GM13976 (cell line): ENCODE measurements at places on chromosomes 16 and 17.
A peak's percentile ranks its signal among the peaks of the same experiment; 100 is the strongest.

DNA sequence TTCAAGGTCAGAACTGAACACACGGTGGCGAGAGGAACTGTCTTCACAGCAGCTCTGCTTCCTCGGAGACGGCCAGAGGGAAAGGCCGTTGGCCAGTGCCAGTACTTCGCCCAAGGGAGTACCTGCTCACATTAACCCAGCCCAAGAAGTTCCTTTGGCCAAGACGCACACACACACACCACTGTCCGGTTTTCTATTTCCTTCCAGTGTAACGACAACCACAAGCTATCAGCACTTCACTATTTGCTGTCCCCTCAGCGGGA, 744 bp upstream of the GGNBP2 start:
- peak; percentile 54 for DNase-seq

DNA sequence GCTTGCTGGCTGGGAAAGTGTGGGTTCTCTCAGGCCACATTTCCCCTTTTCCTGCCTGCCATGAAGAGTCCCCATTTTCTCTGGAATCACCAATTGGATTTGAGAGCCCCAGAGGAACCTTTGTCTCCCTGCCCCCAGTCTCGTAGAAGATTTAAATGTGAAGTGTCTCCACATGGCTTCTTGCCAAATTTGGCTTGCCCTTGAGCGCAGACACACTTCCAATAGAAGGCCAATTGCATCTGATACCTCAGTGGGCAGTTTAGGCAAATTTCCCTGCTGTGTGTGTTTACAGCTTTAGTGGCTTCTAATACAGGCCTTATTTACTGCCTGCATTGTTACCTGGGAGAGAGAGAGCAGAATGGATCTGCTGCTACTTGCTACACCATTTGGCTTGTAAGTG, 29.7 kb downstream of the CDK5R1 start:
- no peak for DNase-seq

DNA sequence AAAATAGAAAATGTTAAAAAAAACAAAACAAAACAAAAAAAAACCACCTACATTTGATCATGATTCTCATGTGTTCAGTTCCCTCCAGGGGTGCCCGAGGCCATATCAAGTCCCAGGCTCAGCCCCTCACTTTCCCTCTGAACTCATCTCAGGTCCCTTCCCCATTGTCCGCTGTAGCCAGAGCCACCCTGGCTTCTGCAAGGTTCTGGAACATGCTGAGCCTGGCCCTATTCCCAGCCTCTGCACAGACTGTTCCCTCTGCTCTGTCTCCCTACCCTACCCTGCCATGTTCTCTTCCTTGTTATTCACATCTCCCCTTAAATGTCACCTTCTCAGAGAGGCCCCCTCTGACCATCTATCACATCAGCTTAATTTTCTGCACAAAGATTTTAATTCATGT, 46.9 kb downstream of the TK2 start:
- DNase-seq, result no peak

DNA sequence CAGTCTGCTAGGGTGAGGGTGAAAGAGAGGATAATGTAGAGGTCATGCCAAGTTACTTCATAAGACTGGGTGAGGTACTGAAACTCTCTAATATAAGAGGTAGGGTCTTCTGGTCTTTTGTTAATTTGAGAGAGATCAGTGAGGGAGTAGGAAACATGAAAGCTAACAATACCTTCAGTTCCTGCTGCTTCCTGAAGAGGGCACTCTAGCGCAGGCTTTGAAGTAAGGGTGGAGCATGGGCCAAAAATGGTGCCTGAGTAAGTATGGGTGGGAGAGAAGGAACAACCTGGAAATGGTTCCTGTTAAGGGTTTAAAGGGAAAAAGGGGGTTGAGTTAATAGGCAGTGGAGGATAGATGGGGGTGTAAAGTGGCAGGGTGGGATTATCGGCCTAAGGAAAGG, 2449.5 kb downstream of the TP53TG3F start:
- DNase-seq, result no peak

DNA sequence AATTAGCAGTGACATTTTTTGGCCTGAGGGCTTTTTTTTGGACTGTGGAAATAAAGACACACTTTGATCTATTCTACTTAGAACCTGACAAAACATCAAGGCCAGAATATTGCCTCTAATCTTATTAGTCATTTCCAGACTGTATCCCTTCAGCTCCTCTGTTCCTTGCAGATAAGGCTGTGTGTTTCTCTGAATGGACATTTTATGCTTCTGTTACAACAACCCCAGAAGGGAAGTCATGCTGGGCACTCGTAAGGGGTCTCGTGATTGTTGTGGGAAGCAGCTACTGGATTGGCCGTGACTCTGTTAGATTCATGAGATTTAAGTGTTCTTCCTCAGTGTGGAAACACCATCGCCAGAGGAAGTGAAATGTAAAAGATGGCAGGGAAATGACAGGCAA, 31.6 kb upstream of the HS3ST2 start:
- no peak for DNase-seq

DNA sequence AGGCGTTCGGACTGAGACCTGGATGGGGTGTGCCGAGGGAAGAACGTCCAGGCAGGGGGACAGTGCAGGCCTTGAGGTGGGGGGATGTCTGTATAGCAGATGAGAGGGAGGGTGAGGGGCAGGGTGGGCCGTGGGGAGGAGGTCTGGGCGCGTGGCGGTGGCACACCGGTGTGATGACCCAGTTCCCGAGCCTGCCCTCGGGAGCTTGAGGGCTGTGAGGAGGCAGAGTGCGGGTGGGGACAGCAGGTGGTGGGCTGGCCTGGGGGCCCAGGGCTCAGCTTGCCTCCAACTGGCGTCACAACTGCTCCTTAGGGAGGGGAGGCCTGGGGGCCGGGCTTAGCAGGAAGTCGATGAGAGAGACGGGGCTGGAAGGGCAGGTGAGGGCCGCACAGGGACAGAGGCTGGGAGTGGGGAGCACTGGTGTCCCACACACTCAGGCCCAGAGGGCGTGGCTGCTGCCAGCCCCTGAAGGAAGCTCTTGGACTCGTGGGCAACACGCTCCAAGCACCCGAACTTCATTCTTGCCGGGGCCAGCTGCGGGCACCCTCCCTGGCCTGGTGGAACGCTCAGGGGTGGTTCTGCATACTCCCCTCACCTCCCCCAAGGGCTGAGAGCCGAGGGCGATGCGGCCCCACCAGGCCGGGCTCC, 6.5 kb downstream of the CACNA1H start:
- no peak for DNase-seq

DNA sequence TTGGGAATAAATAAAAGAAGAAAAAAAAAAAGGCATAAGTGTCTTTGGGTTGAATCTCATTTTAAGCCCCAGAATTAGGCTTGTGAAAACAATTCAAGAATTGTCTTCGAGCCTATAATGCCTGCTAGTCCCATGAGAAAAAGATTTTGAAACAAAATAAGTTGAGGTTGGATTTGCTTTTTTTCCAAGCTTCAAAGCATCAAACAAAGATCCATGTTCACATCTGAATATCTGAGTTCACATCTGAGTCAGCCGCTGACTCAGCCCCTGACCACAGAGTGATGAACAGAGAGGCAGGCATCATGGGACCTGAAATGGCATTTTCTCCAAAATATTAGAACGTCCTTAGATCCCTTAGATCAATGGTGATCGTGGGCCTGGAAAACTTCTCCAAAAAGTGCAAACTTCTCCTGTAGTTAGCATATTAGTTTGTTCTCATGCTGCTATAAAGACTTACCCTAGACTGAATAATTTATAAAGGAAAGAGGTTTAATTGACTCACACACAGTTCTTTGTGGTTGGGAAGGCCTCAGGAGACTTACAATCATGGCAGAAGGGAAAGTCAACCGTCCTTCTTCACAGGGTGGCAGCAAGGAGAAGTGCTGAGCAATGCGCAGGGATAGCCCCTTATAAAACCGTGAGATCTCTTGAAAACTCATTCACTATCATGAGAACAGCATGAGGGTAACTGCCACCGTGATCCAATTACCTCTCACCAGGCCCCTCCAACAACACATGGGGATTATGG, 294.6 kb upstream of the HSBP1 start:
- DNase-seq, result no peak

- DNase-seq, result no peak
These were observed 5.1 kb downstream of the BAHCC1 start for GRCh38 chr17:81400154-81400977.

- no peak for DNase-seq
These were observed 5.1 kb downstream of the NBR1 start for GRCh38 chr17:43176119-43176570.

- DNase-seq, result no peak
These were observed 27.1 kb upstream of the ANKFN1 start for GRCh38 chr17:56125830-56126819.

DNA sequence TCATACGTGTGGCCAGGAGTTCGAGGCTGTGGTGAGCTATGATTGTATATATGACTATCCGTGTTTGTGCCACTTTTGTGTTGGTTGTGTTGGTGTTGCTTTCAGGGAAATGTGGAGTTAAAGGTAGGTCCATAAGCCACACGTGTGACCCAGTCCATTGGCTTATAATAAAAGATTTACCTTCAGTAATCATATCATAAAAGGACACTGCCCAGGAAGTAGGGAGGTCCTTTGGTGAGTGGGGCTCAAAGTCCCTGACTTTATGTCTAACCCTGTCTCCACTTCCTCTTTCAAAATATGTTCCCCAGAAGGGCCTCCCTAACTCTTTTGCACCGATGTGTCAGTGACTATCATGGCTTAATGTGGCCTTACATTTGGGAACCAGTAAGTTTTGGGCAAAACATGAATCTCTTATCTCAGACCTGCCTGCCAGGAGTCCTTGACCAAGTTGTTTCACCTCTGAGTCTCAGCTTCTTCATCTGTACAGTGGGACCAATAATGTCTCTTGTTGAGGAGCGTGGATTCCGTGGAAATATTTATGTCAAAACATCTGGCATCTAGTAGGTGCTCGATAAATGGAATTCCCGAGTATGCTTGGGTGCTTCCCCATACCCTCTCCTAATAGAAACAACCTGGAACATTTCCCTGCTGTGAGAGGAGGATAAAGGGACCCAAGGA, 4.8 kb downstream of the TNP2 start:
- peak; percentile 54 for DNase-seq

DNA sequence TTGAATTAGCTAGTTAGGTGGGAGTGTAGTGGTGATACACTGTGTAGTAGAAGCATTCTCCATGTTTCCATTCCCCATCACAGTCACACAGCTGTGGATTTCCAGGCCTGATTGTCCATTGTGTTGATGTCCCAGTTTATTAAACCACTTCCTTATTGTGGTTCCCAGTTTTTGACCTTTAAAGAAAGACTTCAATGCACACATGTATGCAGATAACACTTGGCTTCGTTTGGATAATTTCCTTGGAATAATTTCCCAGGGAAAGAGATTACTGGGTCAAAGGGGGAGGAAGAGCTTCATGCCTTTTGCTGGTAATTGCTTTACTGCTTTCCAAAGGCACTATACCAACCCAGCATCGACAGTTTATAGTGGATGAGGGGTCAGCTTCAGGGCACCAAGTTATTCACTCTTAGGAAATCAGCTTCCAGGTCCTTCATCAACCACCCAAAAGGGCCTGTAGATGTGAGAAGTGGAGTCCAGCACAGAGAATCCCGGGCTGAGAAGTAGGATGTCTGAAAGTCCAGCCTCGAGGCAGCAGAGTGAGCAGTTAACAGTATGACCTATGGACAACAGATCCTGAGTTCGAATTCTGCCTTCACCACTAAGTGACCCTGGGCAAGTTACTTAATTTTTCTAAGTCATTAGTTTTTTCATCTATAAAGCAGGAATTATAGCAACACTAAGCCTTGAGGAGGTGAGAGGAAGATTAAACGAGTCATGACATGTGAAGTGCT, 31.3 kb upstream of the TNS4 start:
- DNase-seq, result no peak

DNA sequence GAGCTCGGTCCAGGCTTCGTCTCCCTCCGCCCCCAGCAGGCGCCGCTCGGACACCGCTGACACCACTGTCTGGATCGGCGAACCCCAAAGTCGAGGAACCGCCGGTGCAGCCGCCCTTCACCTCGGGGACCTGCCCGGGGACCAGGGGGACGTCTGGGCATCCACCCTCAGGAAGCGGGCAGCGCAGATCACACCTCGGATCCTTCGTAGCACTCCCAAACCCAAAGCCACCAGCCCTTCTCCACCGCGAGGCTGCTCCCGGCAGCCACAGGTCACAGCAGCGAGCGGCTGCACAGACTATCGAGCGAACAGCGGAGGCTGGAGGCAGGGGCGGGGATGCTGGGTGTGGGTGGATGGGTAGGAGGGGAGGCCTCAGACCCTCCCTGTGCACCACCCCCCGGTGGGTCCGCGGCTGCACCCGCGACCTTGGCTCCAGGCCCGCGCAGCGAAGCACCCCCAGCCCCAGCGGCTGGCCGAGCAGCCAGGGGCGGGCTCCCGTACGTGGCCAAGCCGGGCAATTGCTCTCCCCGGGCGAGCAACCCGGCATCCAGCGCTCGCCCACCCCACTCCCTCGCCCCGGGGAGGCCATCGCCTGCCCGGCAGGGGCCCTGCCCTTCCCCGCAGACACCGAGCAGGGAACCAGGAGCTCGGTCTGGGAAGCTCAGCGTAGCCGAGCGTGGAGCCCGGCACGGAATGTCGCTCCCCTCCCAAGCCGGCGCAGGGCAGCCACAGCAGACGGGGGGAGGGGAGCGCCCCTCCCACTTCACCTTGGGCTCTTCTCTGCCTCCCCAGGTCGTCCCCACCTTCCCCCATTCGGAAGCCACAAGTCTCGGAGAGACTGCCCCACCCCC, 1.0 kb downstream of the SDK2 start:
- peak; percentile 60 for DNase-seq

GRCh38 chr17:64133546-64134215, 3.7 kb upstream of the ERN1 start:
- DNase-seq, result peak; percentile 64

GRCh38 chr16:88591577-88592021, 21.4 kb downstream of the ZC3H18 start:
- peak; percentile 83 for DNase-seq

GRCh38 chr17:80364091-80364691, 50.8 kb upstream of the ENDOV start:
- no peak for DNase-seq

DNA sequence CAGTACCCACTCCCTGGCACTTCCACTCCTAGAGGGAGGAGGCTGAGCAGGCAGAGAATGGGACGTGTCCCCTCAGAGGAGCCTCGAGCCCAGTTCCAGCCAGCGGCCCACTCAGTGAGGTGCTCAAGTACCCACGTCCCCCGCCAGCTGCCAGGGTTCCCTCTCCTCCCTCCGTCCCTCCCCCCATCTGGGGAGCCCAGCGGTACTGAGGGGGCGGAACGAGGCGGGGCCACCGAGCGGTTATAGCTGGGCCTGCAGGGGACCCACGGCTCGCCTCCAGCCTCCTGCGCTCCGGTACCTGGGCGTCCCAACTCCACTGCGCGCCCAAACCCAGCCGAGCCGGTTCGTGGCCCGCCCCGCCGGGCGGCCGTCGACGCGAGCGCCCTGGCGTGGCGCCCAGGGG, at the start of gene NPW:
Gene NPW, plus strand, starts transcription at position 268 of the 403 bp plus-strand sequence.
- DNase-seq, result no peak

- DNase-seq, result no peak
These were observed 325.8 kb upstream of the CCL2 start for GRCh38 chr17:33929181-33929724.
